ENCODE measurements at places on chromosomes 3 and 15.
A peak's percentile ranks its signal among the peaks of the same experiment; 100 is the strongest.

- no peak for DNase-seq
Measured at GRCh38 chr3:167653155-167653554, 587 bp downstream of the WDR49 start.

GRCh38 chr3:159265705-159266104, 463.9 kb downstream of the MFSD1 start:
- no peak for DNase-seq

- no peak for DNase-seq
Measured at GRCh38 chr3:171900446-171900845, 57.3 kb downstream of the TMEM212 start.

GRCh38 chr3:14550651-14551611, 10.8 kb upstream of the GRIP2 start:
- no peak for DNase-seq

- DNase-seq = no peak
Measured at GRCh38 chr3:170809007-170809974, 60.7 kb downstream of the RPL22L1 start.

- no peak for DNase-seq
Measured at GRCh38 chr3:52109611-52110301, 44.5 kb downstream of the POC1A start.

- DNase-seq = no peak
Measured at GRCh38 chr15:33132233-33132580, 62.3 kb downstream of the FMN1 start.

DNA sequence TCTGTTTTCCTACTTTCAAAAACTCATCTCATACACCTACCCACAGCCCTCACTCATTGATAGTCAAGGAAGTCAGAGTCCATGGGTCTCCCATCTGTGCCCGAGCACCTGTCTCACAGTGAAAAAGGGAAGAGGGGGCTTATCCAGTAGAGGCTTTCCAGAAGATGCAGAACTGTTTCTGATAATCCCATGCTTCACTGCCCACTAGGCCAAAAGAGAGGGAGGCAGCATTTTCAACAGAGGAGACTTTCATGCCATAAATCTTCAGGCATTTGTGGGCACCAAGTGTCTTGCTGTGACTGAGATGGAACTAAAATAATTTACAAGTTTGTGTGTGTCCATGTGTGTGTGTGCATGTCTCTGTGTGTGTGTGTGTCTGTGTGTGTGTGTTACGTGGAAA, 117.9 kb upstream of the PHLDB2 start:
- DNase-seq = no peak

- DNase-seq = no peak
Measured at GRCh38 chr3:126266291-126266840, 86.0 kb upstream of the ALDH1L1 start.

- no peak for DNase-seq
Measured at GRCh38 chr3:134810052-134810435, 15.0 kb downstream of the EPHB1 start.

DNA sequence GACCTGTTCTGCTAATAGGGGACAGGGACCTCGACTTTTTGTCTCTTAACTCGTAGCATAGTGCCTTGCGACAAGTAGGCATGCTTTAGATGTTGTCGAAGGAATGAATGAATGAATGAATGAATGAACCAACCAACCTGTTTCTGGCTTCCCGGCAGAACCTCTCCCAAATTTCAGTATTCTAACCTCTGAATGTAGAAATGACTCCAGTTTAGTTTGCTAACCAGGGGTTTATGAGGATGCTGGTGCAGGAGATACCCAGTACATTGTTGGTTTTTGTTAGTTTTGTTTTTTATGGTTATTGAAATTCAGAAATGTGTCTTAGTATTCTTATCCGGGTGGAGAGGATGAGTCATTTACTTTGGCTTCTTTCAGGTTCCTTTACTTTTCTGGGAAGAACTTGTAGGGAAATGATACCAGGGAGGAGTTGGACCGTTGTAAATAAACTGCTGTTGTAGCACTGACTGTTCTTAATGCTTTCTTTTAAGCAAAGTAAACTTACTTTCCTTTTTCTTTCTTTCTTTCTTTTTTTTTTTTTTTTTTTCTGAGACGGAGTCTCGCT, 29.6 kb upstream of the EHHADH start:
- no peak for DNase-seq

- DNase-seq = no peak
Measured at GRCh38 chr3:170942011-170942410, 33.6 kb upstream of the EIF5A2 start.

DNA sequence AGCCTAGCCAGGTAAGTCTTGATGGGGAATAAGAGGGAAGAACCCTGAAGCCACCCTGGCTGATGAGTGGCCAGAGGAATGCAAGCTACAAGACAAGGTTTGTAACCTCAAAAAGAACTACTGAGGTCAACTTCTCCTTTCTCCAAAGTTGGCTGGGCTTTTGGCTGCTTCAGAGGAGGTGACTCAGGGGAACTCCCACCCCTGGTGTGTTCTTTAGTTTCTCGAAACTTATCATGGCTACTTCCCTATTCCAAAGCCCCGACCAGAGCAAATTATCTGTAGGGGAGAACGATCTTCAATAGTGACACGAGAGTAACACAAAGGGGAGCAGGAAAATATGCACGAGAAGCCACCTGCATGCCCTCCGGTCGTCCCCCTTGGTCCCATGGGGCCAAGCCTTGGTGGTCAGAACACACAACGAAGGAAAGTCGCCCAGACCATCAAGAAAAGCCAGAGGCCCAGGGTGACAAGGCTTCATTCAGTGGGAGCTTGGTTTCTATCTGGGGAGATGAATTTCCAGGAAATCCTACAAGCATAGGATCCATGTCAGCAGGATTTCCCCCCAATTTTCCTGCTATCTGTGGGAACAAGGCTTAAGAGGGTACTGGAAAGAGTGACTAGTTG, 6.5 kb upstream of the BCL2A1 start:
- DNase-seq = no peak

- DNase-seq = no peak
Measured at GRCh38 chr3:70242297-70242882, 70.0 kb downstream of the MDFIC2 start.

GRCh38 chr3:39485547-39485946, 18.1 kb downstream of the MOBP start:
- DNase-seq = no peak

DNA sequence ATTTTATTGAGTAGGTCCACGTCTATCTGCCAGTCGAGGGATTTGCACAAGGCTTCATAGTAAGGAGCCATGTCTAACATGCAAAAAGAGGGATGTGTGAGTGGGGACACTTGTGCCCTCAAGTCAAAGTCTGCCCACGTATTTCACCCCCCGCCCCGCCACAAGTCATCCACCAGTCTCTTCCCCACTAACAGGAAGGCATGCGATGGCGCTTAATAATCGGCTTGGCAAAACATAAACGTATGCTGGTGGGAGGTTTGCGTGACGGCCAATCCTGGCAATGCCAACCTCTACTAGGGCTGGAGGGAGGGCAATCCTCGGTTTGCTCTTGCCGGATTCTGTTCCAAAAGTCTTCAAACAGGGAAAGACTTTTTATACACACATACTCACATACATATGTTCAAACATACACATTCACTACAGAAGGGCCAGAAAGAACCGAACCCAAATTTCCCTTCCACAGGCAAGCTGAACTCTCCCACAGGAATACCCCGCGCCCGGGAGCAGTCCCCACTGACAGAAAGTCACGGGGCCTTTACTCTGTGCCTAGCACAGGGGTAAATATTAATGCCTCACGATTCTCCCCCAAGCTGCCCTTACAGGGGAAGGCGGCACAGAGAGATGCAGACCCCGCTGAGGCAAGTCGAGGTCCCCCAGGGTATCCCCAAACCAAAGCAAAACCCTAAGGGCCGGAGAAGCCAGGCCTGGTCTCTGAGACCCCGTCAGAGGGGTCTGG, 675 bp downstream of the PSMD6 start:
- DNase-seq = peak; percentile 17

GRCh38 chr3:32399030-32399620, 7.5 kb downstream of the CMTM7 start:
- peak; percentile 66 for DNase-seq

DNA sequence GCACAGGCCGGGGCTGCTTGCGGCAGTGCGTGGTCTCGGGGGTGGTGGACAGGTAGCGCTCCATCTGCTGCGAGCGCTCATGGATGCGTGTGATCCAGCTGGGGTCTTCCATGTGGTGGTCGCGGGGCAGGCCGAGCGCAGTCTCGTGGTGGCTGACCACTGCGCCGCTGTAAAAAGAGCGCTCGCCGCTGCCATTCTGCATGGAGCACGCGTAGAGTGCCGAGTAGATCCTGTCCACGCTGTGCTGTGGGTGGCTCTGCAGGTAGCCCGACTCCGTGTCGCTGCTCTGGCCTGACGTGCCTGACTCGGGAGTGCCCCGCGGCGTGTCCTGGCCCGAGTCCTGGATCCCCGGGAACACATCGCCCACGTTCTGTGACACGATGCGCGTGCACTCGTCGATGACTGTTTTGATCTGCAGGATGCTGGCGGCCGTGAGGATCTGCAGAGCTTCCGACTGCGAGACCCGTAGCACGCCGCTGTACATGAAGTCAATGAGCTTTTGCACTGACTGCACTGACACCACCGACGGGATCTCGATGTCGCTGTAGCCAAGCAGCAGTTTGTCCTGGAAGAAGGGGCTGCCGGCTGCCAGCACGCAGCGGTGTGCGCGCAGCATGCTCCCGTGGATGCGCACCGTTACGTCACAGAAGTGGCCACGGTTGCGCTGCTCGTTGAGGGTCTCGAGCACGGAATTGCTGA, 57.4 kb downstream of the TIGIT start:
- DNase-seq = no peak

DNA sequence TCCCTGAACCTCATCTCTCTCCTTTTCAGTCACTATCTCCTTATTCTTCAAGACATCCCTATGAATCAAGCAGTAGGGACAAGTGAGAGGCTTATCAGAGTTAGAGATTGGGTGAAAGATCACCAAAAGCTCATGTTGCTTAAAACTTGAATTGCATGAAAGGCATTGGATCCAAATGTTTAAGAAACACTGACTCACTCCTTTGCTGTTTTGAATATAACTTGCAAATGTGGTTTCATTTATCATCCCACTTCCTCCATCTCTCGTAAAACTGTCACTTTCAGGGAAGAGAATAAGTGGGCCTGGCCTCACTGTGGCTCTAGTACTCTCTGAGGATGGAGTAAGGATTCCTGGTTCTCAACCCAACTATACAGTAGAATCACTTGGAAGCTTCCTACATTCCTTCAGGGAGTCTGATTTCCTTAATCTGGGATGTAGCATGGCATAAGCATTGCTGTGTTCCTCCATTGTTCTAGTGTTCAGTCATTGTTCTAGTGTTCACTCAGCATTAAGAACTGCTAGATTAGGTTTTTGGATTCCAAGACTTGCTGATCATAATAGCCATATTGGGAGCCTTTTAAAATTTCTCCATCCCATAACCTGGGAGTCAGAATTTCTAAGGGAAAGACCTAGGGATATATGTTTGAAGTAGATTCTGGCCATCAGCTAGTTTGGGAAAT, 171.8 kb downstream of the TMEM108 start:
- no peak for DNase-seq

DNA sequence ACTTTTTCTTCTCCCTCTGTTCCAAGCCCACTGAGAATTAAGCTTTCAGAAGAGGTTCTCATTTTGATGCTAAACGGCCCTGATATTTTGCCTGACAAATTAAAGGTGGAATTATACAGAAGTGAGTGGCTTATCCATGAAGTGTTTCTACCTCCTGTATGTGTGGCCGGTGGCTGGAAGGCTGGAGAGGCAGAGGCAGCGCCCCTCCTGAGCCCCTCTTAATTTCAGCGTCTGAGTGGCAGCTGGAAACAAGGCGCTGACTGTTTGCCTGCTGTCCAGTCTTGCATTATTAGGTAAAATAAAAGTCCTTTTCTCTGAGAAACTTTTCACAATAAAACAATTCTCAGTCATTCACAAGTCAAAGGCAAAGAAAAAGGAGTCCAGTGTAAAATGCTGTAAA, 685.7 kb downstream of the MCTP2 start:
- no peak for DNase-seq

DNA sequence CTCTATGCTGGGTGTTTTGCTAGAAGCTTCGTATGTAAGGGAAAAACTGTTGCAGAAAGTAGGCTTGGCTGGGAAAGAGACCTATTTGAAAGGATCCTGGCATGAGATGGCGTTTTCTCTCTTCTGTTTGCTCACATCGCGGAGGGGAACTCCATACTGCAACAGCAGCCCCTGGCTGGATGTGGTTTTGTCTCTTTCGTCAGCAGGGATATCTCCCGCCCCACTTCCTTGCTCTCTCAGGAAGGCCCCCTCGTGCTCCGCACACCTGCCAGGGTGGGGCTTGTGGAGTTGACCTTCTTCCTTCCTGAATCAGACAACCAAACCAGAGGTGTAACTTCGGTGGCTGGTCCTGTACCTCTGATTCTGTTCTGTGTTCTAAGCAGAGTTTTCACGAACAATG, 26.4 kb upstream of the MYZAP start:
- peak; percentile 78 for DNase-seq

DNA sequence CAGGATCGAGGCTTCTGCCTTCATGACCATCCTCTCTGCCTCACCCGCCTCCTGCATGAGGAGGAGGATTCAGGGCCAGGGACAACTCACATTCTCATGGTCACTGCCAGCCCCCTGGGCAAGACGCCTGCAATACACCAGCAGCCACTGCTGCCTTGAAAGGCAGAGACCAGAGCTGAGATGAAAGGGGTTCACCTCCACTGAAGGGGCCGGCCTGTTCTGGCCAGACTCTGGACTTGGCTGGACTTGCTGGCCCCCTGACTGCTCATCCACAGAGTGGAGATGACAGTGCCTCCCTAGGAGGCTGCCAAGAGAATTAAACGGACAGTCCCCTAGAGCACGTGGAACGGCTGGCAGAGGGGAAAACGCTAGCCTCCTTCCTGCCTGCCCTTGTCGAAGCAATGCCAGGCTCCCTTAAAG, 35.2 kb downstream of the MGLL start:
- no peak for DNase-seq

DNA sequence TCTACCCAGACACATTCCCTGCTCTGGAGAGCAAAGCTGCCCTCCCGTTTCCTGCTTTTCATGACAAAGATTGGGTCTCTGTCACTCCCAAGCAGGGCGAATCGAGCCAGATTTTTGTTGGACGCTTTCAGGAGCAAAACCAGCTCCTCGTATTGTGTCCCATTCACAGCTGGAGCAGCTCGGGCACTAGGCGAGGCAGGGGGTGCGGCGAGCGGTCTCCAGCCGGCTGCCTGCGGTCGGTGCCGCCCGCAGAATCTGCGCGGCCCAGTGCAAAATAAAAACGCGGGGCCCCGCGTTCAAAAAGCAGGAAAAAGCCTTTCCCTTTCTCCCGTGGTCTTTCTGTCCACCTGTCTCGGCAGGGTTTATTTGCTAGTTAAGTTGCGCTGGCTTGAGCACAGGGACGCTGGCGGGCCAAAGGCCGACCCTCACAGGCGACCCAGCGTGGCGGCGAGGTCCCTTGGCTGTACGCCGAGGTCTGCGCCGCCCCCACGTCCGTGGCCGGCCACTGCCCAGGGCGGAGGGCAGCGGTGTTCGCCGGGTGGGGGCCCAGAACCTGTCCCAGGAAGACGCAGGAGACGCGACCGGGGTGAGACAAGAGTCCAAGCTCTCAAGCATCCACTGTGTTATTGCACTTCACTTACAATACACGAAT, 71.2 kb downstream of the CYP19A1 start:
- DNase-seq = no peak

GRCh38 chr3:132879656-132880055, 157.4 kb upstream of the NPHP3 start:
- no peak for DNase-seq
